Neural crest cell (in vitro differentiated cells): ENCODE measurements at places on chromosomes 1 and 21.

GRCh38 chr1:175563236-175563895 lies 180.0 kb downstream of the TNR start:
- DNase-seq, result no peak

- DNase-seq, result no peak
These were observed 63.1 kb downstream of the ZNF281 start for GRCh38 chr1:200346700-200347099.

DNA sequence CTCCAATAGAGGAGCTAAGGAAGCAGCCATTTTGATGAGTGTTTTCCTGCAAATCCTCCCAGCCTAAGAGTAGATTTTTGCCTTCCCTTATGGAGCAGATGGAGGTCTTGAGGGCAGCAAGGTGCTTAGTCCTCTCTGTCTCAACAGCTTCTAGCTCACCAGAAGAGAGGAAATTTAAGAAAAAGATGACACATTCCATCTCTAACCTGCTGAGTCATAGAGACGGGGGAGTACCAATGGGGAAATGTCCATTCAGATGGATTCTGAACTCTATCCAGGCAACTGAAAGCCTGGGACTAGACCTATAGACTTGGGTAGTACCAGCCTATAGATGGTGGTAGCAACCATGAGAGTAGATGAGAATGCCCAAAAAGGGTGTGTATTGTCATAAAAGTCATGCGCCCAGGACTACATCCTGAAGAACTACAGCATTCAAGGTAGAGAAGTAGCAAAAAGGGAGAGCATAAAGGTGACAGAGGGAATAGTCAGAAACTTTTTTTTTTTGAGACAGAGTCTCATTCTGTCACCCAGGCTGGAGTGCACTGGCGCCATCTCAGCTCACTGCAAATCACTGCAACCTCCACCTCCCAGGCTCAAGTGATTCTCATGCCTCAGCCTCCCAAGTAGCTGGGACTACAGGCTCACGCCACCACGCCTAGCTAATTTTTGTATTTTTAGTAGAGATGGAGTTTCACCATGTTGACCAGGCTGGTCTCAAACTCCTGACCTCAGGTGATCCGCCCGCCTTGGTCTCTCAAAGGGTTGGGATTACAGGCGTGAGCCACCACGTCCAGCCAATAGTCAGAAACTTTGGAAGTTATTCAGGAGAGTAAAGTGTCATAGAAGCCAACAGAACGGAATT lies 10.7 kb upstream of the ELOA start:
- DNase-seq, result no peak

- DNase-seq, result no peak
These were observed 4.7 kb upstream of the HHAT start for GRCh38 chr1:210323957-210324356.

DNA sequence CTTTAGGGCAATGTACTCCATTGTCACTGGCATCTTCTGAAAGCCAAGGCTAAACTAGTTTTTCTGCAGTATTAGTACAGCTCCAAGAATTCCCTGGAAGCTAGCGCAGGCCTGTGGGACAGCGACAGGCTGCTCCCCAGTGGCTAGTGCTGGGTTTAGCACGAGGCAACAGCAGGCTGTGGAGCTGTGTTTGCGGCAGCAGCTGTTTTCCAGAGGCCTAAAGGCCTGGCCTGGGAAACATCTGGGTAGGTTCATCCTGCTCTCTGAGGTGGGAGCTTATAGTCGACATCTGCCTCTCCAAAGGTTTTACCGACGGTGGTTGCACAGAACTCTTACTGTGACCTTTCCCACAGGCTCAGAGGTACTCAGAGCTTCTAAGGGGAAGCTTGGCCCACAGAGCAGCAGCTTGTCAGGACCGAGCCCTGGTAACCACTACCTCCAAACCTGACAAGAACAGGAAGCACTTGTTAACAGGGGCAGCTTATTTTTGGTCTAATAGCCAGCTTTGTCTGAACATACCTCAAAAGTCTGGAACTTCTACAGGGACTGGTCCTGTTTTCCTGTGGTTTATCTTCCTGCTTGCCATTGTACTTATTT lies 17.2 kb downstream of the CC2D1B start:
- no peak for DNase-seq

DNA sequence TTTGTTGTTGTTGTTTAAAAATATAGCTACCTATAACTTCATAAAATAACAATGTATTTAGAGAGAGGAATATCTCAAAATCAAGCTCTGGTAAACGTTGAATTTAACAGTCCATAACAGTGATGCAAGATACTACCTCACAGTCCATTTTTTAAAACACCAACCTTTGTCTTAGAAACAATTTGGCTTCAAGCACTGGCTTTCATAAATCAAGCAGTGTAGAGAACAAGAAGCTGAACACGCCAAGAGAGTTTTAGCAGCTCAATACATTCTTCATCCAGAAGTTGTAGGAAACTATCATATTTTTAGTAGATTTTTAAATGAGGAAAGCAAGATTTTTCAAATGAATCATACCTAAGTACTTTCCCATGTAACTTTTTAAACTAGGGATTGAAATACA lies 334.3 kb upstream of the ADAMTS5 start:
- no peak for DNase-seq

- no peak for DNase-seq
These were observed 59.0 kb downstream of the UBE2T start for GRCh38 chr1:202282596-202283283.

DNA sequence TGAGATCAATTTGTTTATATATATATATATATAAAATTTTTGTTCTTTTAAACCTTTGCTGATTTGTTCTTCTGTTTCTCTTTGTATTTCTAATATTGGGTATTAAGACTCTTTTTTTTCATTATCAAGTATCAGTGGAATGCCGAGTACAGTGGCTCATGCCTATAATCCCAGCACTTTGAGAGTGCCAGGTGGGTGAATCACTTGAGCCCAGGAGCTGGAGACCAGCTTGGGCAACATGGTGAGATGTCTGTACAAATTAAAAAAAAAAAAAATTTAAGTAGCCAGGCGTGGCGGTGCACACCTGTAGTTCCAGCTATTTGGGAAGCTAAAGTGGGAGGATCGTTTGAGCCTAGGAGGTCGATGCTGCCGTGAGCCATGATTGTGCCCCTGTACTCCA lies 67.1 kb downstream of the MAST2 start:
- DNase-seq, result no peak

- no peak for DNase-seq
These were observed 25.9 kb downstream of the RHBG start for GRCh38 chr1:156394835-156395461.

GRCh38 chr1:196002906-196003305 lies 605.3 kb downstream of the KCNT2 start:
- no peak for DNase-seq

- DNase-seq, result no peak
These were observed 226.0 kb downstream of the RPS6KC1 start for GRCh38 chr1:213277036-213277435.

DNA sequence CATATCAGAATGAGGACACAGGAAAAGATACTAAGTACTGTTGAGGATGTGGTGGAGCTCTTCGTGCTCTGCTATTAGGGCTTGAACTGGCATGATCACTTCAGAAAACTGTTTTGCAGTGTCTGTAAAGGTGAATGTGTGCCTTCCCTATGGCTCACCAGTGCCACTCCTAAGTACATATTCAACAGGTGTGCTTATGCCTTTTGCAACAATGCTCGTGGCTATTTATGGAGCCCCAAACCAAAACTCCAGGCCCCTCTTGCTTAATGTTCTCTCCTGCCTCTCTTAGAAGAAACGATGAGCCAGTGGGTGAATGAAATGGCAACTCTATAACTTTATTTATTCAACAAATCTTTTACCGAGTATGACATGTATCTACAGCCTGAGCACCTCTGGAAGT lies 70.2 kb downstream of the TAS1R2 start:
- DNase-seq, result no peak

DNA sequence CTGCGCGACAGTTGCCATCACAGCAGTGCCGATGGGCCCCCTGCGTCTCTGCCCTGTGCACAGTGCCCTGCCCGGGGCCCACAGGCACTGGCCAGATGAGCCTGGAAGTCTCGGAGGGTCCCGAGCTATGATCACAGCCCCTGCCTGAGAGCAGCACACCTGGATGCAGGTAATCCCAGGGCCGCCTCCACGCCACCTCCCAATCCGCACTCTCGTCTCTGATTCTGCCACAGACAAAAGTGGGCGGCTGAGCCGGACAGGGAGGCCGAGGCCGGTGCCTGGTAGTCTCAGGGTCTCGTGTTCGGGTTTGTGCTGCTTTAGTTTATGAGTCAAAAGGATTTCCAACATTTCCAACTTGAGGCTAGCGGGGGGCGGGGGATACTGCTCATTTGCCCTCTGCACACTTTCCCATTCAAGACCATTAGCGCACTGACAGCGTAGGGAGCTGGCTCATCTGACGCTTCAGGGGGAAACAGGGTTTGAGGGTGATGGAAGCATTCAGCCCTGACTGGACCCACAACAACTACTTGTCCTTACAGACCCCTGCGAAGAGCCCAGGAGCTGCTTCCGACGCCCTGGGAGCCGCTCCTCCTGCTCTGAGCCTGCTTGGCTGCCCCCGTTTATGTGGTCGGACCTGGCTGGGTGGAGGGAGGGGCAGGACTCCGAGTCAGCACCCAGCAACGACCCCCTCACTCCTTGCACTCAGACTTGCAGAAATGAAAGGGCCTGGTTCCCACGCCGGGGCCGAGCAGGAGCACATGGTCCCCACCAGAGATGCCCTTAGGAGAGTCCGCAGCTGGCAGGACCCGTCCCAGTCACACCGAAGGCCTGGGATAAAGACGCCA lies 1.8 kb upstream of the TTC34 start:
- DNase-seq, result no peak

GRCh38 chr1:168468042-168468809 lies 75.6 kb downstream of the XCL2 start:
- DNase-seq, result no peak

GRCh38 chr1:39737546-39738169 lies 1.0 kb upstream of the PPIE start:
- no peak for DNase-seq

GRCh38 chr1:15341634-15342407 lies 67.9 kb upstream of the EFHD2 start:
- no peak for DNase-seq

DNA sequence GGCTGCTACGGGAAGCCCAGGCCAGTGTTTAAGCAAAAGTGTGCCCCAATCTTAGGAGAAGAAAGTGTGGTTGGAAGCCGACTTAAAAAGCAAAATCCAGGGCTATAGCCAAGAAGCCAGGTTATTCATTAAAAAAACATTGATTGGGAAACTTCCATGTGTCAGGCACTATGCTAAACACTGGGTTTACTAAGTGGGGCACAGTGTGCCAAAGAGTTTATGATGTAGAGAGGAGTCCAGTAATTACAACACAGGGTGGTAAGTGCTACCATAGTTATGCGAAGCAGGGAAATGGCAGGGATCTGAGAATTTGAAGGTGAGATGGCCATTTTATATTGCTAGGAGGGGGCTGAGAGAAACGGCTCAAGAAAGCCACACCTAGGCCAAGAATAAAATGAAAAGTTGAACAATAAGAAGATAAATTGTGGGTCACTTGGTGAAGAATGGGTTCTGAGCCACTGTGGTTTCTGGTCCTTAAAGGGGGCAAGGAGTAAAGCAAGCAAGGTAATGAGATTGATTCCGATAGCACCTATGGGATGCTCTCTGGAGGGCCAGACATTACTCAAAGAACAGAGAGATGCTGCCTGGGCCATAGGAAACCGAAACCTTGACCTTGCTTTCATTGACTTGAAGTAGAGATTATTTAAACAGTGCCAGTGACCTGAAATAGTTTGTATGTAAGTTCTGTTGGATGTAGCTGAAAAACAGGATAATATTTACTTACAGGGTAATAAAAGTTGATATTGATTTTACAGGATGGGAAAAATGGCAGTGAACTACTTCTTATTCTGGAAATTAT lies 177.8 kb downstream of the GIPC2 start:
- DNase-seq, result no peak

DNA sequence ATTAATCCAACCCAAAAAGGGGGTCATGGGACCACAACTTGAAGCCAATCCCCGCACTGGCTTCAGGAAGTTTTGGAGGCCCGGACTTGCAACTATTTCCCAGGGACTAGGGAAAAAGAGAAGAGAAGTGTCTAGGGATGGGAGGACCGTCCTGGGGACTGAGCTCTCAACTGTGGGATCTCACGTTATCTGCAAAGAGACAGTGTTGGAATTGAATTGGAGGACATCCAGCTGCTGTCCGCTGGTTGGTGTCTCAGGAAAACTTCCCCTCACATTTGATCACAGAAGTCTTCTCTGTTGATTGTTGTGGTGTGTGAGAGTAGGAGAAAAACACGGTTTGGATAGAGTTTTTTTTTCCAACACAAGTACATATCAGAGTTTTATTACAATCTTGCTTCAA lies 46.2 kb upstream of the CITED4 start:
- no peak for DNase-seq

GRCh38 chr1:65804584-65804983 lies 11.9 kb downstream of the PDE4B start:
- no peak for DNase-seq

GRCh38 chr1:51230501-51231078 lies 5.5 kb upstream of the RNF11 start:
- DNase-seq, result no peak

DNA sequence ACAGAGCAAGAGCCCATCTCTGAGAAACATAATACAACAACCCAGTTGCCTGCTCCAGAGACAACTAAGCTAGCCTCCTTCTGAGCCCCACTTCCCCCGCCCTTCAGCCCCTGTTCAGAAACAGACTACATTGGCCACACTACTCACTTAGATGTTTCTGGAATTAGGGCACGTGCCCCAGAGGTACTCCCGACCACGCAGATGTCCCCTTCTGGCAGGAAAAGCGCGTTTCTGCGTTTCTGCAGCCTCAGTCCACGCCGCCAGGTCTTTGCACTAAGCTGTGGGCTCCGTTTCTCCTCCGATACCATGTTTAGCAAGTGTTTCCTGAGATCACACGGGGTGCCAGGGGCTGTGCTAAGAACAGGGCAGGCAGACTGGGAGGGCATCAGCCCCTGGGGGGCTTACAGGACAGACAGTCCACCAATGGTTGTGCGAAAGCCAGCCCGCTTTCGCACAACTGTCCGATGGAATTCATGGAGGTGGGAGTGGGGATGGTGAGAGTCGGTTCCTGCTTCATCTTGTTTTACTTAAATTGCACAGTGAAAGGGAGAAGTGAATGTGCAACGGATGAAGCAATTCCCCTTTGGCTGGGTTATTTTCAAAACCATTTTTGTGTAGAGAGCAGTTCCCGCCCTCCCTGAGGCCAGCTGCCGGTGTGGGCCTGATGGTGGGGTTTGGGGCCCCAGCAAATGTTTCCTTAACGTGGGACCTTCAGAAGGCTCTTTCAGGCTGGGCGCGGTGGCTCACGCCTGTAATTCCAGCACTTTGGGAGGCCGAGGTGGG lies 2.7 kb downstream of the PIK3CD start:
- no peak for DNase-seq

- no peak for DNase-seq
These were observed 128.6 kb downstream of the PLA2G4A start for GRCh38 chr1:186957314-186957713.

DNA sequence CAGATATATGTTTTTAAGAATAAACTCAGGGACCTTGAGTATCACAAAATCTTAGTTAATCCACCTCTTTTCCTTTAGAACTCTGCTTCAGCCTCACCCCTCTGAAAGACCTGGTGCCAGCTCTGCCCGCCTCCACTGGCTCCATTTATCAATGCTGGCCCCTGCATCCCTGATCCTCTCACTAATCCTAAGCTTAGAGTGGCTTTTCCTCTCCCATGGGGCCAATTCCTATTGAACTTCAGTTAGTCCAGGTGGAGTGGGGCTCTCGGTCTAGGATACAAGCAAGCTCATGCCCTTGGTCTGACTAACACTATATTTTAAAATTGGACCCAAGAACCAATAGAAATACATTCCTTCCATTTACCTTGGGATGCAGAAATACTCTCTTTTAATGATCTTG lies 87.0 kb downstream of the RGS7 start:
- no peak for DNase-seq

GRCh38 chr1:231418101-231418740 lies 3.9 kb downstream of the EGLN1 start:
- no peak for DNase-seq

- no peak for DNase-seq
These were observed 86.7 kb downstream of the PEX14 start for GRCh38 chr1:10561497-10561896.
